T follicular helper cell (primary cell): ENCODE measurements at places on chromosomes 13 and 19.
A peak's percentile ranks its signal among the peaks of the same experiment; 100 is the strongest.

DNA sequence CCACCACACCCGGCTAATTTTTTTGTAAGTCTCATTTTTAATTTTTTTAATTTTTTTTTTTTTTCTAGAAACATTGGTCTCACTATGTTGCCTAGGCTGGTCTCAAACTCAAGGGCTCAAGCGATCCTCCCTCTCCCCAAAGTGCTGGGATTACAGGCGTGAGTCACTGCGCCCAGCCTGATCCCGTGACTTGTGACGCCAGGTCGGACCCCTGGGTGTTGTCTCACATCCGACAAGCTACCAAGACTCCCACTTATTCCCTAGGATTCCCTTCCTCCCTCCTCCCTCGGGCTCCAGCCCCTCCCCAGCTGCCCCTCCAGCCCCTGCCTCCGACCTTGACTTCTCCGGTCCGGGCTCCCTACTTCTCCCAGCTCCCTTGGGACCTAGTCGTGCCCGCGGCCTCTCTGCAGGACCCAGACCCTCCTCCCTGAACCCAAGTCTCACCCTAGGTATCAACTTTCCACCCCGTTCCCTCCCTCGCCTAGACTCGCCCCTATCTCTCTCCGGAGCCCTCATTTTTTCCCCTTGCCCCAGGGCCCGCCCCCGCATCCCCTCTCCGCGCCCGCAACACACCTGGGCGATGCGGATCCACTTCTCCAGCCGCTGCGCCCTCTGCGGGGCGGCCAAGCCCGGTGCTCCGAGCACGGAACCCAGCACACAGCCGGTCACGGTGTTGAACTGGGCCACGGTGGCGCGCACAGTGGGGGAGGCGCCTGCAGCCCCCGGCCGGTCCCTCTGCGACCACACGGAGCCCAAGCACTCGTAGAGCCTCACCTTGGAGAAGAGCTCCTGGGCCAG is 13.1 kb downstream of the RGL3 start:
- DNase-seq: no peak

- DNase-seq: no peak
These were observed 2.8 kb downstream of the LMTK3 start for GRCh38 chr19:48508729-48509411.

DNA sequence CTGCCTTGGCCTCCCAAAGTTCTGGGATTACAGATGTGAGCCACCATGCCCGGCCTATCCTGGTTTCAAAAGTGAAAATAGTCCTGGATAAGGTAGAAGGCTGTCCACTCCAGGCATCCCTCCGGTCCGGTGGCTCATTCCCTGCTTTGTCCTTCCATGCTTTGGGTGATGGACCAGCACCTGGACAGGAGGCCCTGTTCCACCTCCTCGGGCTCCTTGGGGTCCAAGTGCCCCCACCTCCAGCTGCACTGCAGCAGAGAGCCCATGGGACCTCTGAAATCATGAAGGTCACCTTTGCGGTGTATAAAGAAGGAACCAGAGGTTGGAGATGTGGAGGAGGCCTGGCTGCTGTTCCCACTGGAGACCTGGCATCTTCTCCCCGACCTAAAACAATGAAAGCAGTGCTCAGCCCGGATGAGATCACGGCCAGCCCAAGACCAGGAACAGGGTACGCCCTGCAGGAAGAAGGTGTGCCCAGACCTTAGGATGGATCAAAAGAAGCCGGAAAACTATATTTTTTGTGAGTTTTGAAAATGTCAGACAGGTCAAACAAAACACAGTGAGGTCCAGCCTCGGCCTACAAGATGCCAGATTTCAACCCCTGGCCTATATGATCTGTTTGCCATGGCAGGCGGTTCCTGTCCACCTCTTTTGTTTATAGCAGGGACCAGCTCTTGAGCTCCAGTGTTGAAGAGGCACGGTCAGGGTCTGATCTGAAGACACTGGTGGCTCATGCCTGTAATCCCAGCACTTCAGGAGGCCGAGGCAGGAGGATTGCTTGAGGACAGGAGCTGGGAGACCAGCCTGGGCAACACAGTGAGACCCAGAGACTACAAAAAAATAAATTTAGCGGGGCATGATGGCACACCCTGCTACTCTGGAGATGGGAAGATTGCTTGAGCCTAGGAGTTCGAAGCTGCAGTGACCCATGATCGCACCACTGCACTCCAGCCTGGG is 5.8 kb downstream of the LSR start:
- DNase-seq: no peak

- no peak for DNase-seq
These were observed 829.7 kb downstream of the PCDH17 start for GRCh38 chr13:58461217-58461616.

- no peak for DNase-seq
These were observed 14.6 kb upstream of the URAD start for GRCh38 chr13:28002886-28003698.

DNA sequence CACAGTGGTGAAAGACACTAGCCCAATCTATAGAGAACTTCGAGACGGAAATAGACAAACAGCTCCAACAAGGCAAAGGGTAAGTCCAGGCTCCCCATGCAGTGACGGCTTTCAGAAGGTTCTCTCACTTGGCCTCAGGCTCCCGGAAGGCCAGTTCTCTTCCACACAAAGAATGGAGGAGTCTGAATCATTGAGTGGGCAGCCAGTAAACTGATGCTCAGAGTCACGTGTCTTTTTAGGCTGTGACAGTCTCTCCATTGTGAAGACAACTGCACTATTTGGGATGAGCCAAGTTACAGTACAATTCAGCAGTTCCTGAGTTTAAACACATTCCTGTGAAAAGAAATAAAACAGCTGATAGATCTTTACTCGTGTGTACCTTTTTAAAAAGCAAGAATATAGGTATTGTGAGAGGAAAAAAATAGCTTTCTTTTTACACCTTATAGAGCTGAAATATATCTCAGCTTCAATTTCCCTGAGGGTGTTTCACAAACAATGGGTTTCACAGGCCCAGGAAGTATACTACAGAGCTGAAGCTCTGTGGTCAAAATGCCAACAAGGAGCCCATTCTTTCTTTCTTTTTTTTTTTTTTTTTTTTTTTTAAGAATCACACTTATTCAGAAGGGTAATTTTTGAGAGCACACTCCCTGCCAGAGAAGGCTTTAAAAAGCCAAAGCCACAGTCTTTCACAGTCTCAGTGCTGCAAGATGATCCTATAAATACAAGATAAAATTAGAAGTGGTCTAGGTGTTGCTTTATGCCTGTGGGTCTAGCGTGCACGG is 135.1 kb downstream of the FREM2 start:
- no peak for DNase-seq

DNA sequence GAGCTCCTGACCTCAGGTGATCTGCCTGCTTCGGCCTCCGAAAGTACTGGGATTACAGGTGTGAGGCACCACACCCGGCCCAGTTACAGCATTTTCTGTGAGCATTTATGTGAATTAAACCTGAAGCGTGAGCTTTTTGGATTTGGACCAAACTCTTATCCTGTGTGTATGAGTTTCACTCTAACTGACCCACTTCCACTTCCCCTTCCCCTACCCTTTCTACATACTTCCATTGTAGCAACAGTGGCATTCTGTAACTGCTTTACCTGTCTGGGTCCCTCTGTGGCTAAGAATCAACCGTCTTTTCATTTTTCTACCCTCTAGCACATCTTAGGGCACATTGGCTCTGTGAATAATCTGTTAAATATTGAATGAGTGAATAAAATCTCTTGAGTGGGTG is 16.2 kb downstream of the FRY start:
- DNase-seq: no peak

DNA sequence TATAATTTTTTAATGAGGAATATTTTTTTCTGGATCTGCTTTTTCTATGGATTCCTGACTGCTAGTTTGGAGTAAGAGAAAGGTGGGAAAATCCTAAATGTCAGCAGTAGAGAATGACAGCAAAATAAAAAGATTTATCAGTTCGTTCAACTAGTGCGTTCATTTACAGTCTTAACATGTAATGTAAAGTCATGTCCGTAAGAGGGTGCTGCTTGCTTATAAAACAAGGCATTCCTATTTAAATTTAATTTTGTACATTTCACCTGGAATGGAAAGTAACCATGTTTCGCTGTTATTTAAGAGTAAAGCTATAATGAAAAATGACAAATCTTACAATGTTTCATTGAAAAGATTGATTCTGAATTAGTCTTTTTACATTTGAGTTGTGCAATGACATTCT is 76.6 kb downstream of the ZMYM2 start:
- DNase-seq: no peak

- no peak for DNase-seq
These were observed 29.8 kb downstream of the DZIP1 start for GRCh38 chr13:95614641-95615245.

DNA sequence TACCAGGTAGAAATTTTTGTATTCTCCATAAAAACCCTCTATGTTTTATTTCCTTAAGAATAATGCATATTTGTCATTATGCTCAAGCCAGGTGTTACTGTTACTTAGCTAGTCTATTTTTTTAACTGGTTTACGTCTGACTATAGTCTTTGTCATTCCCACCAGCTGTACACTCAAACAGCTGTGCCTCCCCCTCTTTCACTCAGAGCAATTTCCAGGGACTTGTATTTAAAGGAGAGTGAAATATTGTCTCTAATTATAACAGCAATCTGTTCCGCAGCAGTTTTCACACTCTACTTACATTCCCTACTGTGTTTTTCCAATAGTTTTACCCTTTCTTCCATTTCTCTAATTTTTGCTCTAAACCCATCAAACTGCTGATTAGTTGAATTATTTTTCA is 813.6 kb upstream of the MIR17HG start:
- DNase-seq: no peak

- no peak for DNase-seq
These were observed 63.4 kb downstream of the EFNB2 start for GRCh38 chr13:106471957-106472543.

DNA sequence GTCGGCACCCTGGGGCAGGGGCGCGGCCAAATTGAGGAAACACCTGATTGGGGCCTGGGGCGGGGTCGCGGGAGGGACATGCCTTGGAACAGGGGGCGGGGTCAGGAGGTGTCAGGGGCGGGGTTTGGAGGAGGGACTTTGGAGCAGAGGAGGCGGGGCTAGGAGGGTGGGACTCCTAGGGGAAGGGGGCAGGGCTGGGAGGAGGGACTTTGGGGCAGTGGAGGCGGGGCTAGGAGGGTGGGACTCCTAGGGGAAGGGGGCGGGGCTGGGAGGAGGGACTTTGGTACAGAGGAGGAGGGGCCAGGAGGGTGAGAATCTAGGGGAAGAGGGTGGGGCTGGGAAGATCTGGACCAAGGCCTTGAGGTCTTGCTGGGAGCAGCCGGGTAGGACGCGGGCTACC is 21.9 kb downstream of the GRIN2D start:
- DNase-seq: peak; percentile 69

DNA sequence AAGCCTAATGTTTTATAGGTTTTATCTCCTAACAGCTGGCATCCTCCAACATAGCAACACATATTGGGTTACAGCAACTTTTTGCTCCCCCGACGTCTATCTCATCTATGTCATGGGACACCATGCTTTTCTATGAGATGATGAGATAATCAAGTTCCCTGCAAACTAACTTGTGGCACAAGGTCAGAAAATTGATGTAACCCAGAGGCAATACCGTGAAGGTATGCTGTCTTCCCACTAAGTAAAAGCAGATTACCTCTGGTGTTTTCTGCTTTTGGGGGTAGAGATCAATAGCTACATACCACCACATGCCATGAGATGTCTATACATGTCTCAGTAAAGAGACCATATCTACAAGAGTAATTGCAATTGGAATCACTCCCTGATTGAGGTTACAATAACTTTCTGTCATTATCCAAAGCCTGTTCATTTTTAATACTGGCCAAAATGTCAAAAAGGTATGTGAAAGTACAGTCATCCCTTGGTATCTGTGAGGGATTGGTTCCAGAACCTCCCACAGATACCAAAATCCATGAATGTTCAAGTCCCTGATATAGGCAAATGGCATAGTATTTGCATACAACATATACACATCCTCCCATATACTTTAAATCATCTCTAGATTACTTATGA is 131.3 kb downstream of the CYSLTR2 start:
- no peak for DNase-seq

GRCh38 chr13:96650301-96650886 is 343.9 kb downstream of the OXGR1 start:
- no peak for DNase-seq

DNA sequence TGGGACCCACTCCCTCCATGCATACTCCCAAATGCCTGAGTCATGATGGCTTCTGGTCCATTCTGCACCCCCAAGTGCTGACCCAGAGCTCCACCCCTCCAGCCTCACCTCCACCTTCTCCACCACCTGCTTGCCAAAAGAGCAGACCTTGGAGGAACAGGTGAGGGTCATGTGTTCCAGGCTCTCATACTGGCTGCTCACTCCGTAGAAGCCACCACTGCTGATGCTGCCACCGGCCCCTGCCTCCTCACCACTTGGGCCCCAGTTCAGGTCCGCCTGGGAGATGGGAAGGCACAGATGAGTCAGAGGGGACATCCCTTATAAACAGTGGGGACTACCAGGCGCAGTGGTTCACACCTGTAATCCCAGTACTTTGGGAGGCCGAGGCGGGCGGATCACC is 7.9 kb downstream of the CD37 start:
- no peak for DNase-seq

- DNase-seq: no peak
These were observed 25.0 kb downstream of the LAMP1 start for GRCh38 chr13:113322043-113322461.

DNA sequence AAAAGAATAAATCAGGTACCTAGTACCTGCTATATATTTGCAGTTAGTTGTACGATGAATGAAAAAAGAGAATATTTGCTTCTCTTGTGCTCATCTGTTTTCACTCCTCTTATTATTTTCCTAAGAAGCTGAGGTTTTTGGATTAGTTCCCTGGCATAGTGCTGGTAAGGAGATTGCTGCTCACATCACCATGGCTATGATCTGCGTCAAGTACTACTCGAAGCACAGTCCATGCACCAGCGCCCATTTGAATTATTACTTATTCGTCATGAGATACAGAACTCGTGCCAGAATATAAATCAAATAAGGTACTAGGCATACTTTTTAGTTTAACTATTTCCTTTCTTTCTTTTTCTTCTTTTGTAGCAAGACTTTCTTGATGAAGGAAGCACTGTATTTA is 7.1 kb downstream of the SERTM1 start:
- DNase-seq: no peak

DNA sequence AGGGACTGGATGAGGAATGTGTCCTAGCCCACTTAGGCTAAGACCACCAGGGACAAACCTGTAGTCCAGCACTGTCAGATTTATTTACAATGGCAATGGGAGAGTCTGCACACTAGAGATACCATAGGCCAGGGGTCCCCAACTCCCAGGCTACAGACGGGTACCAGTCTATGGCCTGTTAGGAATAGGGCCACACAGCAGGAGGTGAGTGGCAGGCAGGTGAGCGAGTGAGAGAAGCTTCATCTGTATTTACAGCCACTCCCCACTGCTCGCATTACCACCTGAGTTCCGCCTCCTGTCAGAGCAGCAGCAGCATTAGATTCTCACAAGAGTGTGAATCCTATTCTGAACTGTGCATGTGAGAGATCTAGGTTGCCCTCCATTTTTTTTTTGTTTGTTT is 2.4 kb downstream of the THAP8 start:
- DNase-seq: no peak

DNA sequence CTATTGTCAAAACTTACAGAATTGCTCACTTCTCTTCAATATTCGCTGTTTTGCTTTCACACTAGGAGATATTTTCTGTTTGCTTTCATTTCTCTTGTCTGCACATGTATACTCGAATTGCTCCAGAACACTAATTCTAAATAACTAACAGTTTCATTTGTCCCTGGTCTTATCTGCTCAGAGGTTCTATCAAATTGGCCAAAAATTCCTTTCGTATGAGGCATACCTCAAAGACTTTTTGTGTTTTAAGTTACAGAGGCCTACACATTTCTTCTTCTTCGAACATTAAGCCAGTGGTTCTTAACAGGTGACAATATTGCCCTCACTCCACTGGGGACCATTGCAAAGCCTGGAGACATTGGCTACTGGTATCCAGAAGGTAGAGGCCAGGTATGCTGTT is 1314.6 kb downstream of the EFNB2 start:
- DNase-seq: no peak
